Effector memory CD4-positive, alpha-beta T cell (primary cell): ENCODE measurements at places on chromosomes 7 and 10.

DNA sequence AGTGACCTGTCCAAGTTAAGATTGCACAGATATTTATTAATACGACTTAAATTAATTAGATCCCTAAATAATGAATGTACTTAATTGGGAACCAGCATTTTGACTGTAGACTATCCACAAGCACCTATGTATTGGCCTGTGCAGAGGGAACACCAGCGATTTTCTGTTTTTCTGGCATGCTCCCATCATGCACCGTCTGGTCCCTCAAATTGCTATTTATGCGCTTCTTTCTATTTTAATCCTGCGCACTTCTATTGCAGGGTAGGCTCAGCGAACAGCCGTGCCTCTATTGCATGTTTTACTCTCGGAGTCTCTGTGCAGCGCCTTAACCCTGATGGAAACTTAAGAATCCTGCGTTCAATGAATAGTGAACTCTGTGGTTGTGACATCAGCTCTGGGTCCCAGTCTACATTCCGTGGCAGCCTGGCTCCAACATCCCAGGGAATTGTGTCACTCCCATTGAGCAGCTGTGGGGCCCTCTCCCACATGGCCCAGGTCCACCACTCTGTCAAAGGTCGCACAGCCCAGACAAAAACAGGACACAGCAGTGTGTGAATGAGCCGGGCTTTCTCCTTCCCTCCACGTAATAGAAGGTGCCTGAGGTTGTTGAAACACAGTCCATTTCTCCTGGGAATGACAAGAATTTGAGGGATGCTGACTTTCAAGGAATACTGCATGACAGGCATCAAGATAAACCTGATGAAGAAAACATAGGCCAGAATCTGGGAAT is 239.7 kb upstream of the KLF6 start:
- no peak for DNase-seq

DNA sequence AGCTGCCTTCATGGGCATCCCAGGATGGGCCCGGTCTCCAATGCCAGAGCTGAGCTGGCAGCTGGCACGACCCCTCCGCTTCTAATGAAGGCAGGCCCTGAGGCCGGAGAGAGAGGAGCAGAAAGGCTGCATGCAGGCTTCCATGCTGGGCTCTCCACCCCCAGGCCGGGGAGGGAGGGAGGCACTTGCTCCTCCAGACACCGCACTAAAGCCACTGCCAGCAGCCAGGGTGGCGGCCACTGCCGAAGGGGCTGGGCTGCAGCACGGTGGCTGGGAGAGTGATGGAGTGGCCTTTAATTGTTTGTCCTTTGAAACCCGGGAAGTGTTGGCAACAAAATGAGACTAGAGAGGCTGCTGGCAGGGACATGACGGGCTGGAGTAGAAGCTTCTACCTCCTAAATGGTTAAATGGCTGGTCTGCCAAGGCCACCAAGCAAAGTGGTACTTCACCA is 236.5 kb downstream of the SKAP2 start:
- no peak for DNase-seq

DNA sequence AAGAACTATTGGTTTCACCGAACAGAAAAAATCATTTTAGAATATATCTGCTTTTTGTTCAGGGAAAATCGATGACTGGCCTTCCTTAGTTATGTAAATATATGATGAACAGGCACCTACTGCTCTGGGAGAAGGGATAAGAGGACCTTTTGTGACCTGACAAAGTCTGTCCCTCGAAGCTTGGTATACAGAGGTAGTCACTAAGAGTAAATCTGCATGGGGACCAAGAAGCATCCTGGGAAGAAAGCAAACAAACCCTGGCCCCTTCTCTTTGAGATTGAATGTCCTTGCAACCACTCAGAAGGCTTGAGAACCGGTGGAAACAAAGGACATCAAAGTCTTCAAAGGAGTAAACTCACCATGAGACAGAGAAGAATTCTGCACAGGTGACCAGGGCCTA is 52.3 kb downstream of the SKIDA1 start:
- DNase-seq, result no peak

DNA sequence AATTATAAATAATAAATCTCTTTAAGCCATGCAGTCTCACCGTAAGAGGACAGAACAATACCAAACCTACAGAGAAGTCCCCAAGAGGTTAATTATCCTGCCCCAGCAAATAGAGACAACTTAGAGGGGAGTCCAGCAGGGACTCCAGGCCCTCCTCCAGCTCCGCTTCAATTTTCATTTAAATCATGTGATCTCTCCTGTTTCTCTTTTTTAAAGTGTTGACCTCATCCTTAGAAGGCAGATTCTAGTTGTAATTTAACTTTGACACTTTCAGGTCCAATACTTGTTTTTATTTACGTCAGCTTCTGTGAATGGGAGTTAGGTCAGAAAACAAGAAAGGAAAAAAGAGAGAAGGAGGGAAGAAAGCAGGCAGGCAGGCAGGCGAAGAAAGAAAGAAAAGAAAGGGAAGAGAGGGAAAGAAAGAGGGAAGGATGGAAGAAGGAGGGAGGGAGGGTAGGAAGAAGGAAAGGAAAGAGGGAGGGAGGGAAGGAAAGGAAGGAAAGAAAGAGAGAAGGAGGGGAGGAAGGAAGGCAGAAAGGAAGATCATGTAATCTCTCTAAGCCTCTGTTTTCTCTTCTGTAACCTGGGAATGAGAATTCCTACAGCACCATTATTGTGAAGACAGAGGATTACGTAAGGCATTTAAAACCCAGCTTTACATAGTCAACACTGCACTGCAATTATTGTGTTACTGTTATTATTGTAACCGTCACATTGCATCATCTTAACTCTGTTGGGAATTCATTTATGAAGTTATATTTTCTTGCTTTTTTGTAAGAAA is 227.7 kb downstream of the SKIDA1 start:
- DNase-seq, result no peak

- DNase-seq, result no peak
Observed at GRCh38 chr10:51544933-51545332, 154.5 kb downstream of the CSTF2T start.

- DNase-seq, result no peak
Observed at GRCh38 chr10:77545585-77545984, 92.0 kb downstream of the KCNMA1 start.

DNA sequence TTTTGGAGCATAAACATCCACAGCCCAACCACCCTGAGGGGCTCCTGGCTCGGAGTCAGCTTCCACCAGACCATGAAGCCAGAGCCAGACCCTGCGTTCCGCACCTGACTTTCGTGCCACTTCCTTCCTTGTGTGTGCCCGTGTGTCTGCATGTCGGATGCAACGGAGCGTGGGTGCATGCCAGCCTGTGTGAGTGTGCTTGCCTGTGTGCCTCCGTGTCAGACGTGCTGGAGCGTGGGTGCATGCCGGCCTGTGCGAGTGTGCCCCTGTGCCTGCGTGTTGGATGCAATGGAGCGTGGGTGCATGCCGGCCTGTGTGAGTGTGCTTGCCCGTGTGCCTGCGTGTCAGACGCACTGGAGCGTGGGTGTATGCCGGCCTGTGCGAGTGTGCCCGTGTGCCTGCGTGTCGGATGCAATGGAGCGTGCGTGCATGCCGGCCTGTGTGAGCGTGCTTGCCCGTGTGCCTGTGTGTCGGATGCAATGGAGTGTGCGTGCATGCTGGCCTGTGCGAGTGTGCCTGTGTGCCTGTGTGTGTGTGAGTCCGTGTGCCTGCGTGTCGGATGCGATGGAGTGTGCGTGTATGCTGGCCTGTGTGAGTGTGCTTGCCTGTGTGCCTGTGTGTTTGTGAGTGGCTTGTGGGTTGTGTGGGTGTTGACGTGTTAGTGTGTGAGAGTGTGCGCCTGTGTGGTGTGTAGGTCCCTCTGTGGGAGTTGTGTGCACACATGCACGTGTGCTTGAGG is 28.1 kb upstream of the KNDC1 start:
- DNase-seq, result no peak

DNA sequence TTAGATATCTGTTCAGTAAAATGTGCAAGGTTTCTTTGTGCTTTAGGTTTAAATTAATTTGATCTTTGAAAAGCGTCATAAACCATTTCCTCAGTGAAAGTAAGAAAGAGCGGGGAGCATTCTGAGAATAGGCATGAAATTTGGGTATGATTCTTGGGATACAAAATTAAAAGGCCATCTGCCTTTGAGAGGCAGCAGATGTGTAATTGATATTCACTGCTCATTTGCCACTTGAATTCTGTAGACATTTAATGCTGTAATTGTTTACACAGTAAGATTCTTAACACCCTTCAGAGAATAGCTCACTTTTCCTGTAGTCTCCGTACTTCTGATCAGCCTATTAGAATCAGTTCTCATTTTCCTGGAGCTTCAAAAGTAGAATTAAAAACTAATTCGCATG is 18.7 kb downstream of the FRMD4A start:
- no peak for DNase-seq
